CD8-positive, alpha-beta memory T cell (primary cell): ENCODE measurements at places on chromosomes 6 and 20. TPM values are rescaled to one million over a fixed set of nuclear protein-coding genes. Genes with fewer than 3 reads are reported as not detected.

DNA sequence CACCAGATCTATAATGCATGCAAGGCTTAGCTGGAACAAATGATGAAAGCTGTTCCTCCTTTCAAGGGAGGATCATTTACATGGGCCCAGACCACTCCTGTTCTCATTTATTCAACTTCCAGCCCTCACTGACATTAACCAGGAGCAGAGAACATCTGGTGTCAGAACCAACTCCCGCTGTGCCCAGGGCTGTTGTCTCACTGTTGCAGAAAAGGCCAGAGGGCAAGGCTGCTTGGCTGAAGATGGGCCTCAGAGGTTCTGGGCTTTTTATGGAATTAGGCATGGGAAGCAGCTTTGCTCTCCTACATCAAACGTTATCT is 164.2 kb downstream of the GMPR start:
- no peak for DNase-seq

GRCh38 chr20:10488534-10488933 is 53.4 kb downstream of the SLX4IP start:
- no peak for DNase-seq

GRCh38 chr6:94361304-94362060 is 942.1 kb upstream of the EPHA7 start:
- no peak for DNase-seq

GRCh38 chr6:4860387-4860786 is 84.2 kb downstream of the CDYL start:
- no peak for DNase-seq

- no peak for DNase-seq
These were observed 14.3 kb downstream of the ITPA start for GRCh38 chr20:3223651-3223993.

DNA sequence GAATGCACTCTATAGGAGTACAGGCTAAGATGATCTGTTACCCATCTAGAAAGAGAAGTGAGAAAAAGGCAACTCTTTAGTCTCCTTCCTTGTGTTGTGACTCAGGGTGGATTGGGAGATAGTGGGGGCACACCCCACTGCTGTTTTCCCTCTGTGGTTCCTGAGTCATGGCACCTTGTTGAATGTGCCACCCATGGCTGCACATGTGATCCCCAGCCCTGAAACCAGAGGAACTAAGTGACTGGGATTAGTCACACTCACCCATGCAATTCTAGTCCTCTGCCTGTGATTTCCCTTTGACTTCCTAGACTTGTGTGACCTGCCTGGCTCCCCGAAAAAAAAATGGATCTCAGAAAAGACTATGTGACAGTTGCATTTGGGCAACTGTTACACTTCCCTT is 48.6 kb upstream of the HTR1B start:
- no peak for DNase-seq

DNA sequence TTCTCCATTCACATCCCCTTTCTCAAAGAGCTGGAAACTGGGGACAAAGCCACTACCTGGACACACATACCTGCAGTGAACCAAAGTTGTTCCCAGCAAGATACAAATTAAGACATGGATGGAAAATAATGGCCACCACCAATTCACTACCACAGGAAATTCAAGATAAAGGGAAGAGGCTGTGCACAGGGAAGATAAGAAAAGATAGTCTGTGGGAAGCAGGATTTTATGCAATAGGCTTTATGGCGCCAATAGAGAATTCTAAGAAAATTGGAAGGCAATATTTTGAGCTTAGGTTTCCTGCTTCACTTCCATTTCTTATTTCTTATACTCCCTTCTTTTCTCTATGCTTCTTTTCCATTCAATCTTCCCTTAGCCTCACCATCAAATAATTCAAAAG is 9.9 kb downstream of the GPX6 start:
- no peak for DNase-seq

- DNase-seq: no peak
These were observed 548.5 kb downstream of the CD83 start for GRCh38 chr6:14665827-14666724.

GRCh38 chr6:147201885-147202515 is 2.2 kb upstream of the STXBP5 start:
- DNase-seq: peak; percentile 13

GRCh38 chr6:14121936-14122344 is 4.4 kb downstream of the CD83 start:
- no peak for DNase-seq

GRCh38 chr6:133128191-133128590 is 113.0 kb upstream of the EYA4 start:
- DNase-seq: no peak

DNA sequence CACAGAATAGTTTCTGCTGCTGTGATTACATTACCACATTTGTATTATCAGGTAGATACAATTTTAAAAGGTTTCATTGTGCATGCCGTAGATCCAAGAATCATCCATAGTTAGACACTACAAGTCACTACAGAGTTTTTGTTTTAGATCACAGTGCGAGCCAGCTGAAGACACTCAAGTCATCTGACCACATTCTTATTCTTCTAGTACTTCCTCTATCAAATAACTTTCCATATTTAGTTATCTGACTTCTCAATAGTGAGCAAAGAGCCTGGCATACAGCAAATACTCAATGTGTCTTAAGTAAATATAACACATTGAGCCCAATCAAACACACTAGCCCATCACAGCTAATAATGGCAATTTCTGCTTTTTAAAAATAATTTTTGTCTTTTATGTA is 195.4 kb downstream of the ASCC3 start:
- no peak for DNase-seq

DNA sequence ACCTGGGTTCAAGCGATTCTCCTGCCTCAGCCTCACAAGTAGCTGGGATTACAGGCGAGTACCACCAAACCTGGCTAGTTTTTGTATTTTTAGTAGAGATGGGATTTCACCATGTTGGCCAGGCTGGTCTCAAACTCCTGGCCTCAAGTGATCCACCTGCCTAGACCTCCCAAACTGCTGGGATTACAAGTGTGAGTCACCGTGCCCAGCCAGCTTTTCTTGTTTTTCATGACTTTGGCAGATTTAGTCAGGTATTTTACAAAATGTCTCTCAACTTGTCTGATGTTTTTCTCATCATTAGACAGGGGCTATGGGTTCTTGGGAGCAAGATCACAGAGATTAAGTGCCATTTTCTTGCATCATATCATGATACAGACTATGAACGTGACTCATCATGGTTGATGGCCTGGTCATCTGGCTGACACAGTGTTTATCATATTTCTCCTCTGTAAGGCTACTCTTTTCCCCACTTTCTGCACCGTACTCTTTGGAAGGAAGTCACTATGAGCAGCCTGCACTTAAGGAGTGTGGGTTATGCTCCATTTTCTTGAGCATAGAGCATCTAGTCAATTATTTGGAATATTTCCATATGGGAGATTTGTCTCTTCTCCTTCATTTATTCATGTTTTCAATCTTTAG is 67.8 kb downstream of the RNF182 start:
- DNase-seq: no peak

DNA sequence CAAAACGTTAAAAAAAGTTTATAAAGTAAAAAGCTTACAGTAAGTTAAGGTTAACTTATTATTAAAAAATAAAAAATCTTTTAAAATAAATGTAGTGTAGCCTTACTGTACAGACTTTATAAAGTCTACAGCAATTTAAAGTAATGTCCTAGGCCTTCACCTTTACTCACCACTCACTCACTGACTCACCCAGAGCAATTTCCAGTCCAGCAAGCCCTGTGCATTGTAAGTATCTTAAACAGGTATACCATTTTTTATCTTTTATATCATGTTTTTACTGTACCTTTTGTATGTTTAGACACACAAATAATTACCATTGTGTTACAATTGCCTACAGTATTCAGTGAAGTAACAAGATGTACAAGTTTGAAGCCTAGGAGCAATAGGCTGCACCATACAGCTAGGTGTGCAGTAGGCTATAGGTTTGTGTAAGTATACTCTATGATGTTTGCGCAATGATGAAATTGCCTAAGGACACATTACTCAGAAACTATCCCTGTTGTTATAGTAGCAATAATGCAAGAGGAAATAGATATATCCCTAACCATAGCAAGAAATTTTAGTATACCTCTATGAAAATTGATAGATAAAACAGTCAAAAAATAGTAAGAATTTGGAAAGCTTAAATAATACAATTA is 39.5 kb downstream of the FBXO5 start:
- DNase-seq: no peak

DNA sequence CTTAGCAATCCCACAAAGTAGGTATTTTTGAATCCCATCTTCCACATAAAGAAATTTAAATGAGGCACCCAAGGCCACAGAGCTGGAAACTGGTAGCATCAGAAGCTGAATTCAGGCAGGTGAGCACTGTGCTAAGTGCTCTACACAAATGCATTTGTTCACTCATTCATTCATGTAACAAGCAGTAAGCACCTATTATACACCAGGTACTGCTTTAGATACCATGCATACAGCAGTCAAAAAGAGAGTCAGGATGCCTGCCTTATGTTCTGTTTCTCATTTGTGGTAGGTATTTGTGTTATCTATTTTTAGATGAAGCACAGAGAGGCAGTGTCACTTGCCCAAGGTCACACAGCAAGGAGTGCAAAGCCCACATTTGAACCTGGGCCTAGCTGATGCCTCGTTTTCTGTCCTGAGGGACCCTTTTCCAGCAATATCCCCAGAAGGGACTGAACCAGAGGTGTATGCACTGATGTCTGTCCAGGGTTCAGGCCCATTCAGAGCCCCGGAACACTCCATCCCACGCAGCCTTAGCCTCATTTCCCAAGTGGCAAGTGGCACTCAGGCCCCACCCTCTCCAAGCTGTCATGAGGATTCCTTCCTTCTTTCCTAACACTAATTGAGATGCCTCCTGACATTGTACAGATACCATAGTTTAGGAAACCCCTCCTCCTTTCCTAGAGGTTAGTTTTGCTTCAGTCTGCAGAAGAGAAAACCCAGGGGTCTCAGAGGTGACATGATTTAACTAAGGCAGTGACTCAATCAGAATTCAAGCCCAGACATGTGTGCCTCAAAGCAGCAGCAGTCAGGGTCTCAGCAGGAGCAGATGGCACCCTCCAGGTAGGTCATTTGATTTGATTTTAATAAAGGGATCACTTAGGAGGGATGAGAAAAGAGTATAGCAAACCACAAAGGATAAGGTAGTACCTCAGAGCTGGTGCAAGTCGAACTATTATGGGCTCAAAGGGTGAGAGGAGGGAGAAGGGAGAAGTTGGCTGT is 61.2 kb upstream of the SIRPA start:
- DNase-seq: no peak

DNA sequence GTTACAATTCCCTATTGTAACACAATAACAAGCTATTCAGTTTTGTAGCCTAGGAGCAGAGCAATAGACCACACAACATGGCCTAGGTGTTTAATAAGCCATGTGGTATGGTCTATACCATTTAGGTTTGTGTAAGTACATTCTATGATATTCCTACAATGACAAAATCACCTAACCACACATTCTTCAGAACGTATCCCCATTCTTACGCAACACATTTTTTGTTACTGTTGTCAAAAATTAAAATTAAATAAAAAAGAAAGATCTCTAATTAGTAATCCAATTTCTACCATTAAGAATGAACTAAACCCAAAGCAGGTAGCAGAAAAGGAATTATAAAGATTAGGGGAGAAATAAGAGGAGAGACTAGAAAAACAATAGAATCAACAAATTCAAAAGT is 44.0 kb downstream of the RANBP9 start:
- no peak for DNase-seq

DNA sequence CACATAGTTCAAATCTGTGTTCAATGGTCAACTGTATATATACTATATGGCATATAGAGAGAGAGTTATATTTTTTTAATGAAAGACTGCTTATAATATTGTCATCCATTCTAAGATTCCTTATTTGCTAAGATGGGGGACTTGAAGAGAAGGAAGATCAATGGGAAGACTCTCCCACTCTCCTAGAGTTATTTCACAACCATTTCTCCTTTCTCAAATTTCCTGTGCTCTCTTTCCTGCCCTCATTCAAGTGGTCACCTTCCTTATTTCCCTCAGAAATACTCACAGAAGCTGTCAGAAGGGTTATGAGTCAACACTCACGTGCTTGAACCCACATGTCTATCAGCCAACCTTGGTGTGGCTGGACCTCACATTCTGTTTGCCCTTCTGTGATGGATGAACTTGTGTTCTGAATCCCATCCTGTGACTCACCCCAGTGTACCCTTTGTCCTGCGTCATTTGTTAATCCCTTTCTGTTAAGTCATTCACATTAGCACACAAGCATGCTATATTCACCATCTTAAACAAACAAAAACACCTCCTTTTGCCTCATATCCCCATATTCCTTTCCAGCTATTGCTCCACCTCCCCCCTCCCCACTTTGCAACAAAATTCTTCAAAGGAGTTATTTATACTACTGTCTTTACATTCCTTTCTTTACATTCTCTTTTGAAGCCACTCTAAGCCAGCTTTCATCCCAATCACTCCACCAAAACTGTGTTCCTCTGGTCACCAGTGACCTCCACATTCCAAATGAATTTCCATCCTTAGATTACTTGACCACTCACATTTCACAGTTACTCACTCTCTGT is 279.3 kb upstream of the TCF21 start:
- no peak for DNase-seq

GRCh38 chr20:5481872-5482271 is 165.1 kb upstream of the PROKR2 start:
- DNase-seq: no peak

GRCh38 chr6:25341923-25342619 is 62.9 kb downstream of the CARMIL1 start:
- no peak for DNase-seq

GRCh38 chr6:90384720-90385119 is 88.1 kb upstream of the BACH2 start:
- DNase-seq: no peak

- no peak for DNase-seq
These were observed 20.7 kb upstream of the ELOVL2 start for GRCh38 chr6:11064836-11065235.

The FKBP1C gene
- polyA plus RNA-seq: not detected

The C20orf144 gene
- not detected for polyA plus RNA-seq

The SLC26A8 gene
- not detected for polyA plus RNA-seq

The XKR7 gene
- 0.02 TPM for polyA plus RNA-seq

The SLC22A1 gene
- 0.13 TPM for polyA plus RNA-seq

The ADA gene
- 56.4 TPM for polyA plus RNA-seq

The TOMM34 gene
- 21.0 TPM for polyA plus RNA-seq

The KHDC1L gene
- polyA plus RNA-seq: not detected

The IL20RA gene
- polyA plus RNA-seq: not detected

The GPLD1 gene
- 0.46 TPM for polyA plus RNA-seq

The DST gene
- 0.95 TPM for polyA plus RNA-seq

The ZSCAN23 gene
- polyA plus RNA-seq: not detected

The ETV7 gene
- 2.4 TPM for polyA plus RNA-seq
